Activated CD4-positive, alpha-beta T cell treated with anti-CD3 and anti-CD28 coated beads for 1 hour (primary cell): ENCODE measurements at places on chromosomes 3 and 15.
A peak's percentile ranks its signal among the peaks of the same experiment; 100 is the strongest.

GRCh38 chr15:49723981-49724380 is 103.1 kb downstream of the DTWD1 start:
- DNase-seq, result no peak

DNA sequence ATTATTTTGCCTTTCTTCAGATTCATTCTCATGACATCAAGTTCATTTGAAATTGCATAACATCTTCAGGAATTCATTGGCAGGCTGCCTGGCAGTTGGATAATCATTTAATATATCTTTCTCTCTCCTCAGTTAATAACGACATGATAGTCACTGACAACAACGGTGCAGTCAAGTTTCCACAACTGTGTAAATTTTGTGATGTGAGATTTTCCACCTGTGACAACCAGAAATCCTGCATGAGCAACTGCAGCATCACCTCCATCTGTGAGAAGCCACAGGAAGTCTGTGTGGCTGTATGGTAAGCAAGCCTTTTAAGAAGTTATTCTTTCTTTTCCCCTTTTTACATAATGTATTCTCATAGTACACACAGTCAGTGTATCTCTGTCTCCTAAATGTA is 38.2 kb downstream of the TGFBR2 start:
- peak; percentile 44 for DNase-seq

- no peak for DNase-seq
These were observed 52.3 kb upstream of the PIAS1 start for GRCh38 chr15:68001811-68002210.

- DNase-seq, result no peak
These were observed 22.3 kb upstream of the CFAP161 start for GRCh38 chr15:81111510-81112470.

DNA sequence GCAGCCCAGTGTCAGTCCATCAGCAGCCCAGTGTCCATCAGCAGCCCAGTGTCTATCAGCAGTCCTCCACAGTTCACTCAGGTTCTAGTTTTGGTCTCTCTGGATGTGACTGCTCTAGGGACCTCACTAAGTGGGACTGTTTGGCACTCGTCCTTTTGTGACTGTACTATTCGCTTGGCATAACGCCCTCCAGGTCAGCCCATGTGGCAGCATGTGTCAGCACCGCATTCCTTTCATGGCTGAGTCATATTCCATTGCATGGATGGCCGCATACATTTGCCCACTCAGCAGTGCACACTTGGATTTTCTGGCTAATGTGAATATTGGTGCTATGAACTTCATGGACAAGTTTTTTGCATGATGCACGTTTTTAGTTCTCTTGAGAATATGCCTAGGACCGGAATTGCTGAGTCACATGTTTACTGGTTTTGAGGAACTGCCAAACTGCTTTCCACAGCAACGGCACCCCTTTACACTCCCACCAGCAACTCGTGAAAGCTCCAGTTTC is 16.4 kb downstream of the CHST13 start:
- no peak for DNase-seq

GRCh38 chr3:111808439-111808838 is 50.6 kb upstream of the PHLDB2 start:
- DNase-seq, result no peak

GRCh38 chr3:123457841-123458240 is 9.0 kb upstream of the ADCY5 start:
- no peak for DNase-seq

GRCh38 chr3:122766430-122766829 is 27.2 kb downstream of the HSPBAP1 start:
- no peak for DNase-seq

DNA sequence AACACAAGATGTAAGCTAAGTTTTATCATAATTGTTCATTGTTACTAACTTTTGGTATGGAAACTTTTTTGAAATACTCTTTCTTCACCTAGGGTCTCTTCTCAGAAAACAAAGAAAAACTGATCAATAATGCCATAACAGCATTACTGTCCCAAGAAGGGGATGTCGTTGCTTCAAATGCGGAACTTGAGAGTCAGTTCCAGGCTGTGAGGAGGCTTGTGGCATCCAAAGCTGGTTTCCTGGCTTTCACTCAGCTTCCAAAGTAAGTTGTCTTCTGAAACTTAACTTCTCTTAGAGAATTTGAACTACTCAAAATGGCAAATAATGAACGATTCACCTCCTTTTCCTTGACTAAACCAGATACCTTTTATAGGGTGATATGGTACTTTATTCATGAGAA is 39.3 kb downstream of the DNAJC13 start:
- DNase-seq, result no peak

DNA sequence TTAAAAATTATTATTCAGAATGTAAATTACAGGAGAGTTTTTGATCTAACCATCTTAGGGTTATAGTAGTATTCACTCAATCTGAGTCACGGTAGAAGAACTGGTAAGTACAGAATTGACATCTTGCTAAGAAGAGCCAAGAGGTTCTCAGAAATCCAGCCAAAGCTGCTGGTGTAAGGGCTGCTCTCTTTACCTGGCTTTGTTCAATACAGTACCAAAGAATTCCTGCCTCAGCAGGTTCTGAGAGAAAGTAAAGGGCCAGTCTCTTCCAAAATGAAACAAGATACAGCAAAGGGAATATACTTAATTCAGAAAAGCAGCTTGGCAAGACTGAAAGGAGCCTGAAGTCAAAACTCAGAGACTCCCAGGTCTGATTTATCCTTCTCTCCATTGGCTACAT is 193.1 kb downstream of the TNIK start:
- no peak for DNase-seq

GRCh38 chr15:55255714-55256113 is 33.9 kb downstream of the RAB27A start:
- no peak for DNase-seq

DNA sequence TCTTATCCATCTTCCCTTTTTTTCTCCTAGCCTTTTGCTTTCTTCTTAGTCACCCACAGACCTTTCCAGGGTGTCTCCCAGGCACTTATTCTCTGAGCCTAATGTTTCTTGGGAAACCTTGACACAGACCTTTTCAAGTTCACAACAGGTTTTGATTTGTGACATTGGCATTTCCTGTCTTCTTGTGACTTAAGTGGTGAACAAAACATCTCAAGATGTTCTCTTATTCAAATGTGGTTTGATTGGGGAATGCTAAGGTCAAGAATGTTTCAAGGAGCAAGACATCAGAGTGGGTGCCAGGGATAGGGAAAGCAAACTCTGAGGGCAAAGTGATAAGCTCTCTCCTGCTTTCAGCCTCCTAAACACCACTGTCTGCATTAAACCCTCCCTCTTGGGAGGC is 68.2 kb upstream of the GSK3B start:
- no peak for DNase-seq

GRCh38 chr3:37086918-37087317 is 87.5 kb downstream of the LRRFIP2 start:
- no peak for DNase-seq

DNA sequence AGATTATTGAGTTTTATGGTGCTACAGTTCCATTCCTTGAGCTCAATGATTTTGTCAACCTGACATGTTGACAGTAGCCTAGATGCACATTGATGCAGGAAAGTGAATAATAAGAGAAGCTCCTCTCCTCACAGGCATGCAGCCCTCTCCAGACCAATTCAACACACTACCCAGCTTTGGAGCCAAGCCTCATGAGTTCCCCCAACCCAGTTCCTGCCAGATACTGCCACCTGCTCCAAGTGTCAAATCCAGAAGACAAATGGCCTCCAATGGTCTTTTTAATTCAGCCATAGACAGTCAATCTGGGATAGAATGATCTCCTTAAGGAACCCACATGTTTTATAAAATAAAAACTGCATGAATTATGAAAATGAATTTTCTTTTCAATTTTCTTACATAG is 83.7 kb upstream of the ARHGEF3 start:
- DNase-seq, result no peak

GRCh38 chr3:17634964-17635363 is 107.5 kb downstream of the TBC1D5 start:
- no peak for DNase-seq

- DNase-seq, result no peak
These were observed 147.3 kb downstream of the WNT5A start for GRCh38 chr3:55339819-55340218.

- DNase-seq, result no peak
These were observed 318.6 kb downstream of the SUCLG2 start for GRCh38 chr3:67335813-67336212.

DNA sequence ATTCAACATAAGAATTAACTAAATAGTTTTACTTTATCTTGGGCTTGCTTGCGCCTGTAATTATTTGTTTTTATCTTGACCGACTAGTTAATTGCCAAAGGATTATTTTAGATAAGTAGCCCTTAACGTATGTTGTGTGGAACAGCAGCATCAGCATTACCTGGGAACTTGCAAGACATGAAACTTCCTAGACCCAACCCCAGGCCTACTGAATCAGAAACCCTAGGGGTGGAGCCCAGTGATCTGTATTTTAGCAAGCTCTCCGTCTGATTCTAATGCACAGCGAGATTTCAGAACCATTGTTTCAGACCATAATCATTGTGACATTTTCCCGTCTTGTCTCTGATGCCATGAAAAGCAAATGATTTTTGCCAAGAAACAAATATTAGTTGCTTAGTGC is 31.1 kb downstream of the FILIP1L start:
- DNase-seq, result no peak

DNA sequence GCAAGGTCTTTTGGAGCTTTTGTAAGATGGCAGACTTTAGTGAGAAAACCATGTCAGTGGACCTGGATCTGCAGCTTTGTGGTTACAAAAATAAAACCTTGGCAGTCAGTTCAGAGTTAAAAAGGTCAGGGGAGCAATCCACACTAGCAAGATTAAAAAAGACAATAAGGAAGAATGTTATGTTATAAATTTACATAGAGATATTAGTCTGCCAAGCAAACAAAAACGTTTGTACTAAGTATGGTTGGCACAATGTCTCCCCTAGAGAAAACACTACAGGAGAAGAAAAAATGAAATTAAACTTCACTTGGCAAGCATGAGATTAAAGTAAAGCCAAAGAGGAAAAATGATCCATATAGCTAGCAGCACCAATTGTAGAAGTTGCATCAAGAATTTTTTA is 205.0 kb downstream of the LSAMP start:
- DNase-seq, result no peak

- DNase-seq, result no peak
These were observed 39.7 kb downstream of the DNAAF4 start for GRCh38 chr15:55468321-55468720.

DNA sequence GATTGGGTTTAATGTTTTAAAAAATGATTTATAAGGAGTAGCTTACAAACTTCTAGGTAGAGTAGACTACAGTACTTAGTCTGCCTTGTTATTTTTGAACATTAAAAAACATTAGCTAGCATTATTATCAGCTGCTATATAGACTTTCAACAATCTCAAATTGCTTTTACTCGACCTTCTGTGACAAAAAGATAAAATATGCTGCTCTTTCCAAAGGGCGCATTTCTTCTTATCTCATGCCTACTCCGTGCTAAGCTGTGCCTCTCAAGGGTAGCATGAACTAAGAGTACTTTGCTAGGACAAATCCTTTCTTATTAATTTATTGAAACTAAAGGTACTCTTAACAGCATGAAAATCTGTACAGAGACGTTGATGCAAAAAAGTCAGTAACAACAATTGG is 71.3 kb downstream of the SPRED1 start:
- no peak for DNase-seq

DNA sequence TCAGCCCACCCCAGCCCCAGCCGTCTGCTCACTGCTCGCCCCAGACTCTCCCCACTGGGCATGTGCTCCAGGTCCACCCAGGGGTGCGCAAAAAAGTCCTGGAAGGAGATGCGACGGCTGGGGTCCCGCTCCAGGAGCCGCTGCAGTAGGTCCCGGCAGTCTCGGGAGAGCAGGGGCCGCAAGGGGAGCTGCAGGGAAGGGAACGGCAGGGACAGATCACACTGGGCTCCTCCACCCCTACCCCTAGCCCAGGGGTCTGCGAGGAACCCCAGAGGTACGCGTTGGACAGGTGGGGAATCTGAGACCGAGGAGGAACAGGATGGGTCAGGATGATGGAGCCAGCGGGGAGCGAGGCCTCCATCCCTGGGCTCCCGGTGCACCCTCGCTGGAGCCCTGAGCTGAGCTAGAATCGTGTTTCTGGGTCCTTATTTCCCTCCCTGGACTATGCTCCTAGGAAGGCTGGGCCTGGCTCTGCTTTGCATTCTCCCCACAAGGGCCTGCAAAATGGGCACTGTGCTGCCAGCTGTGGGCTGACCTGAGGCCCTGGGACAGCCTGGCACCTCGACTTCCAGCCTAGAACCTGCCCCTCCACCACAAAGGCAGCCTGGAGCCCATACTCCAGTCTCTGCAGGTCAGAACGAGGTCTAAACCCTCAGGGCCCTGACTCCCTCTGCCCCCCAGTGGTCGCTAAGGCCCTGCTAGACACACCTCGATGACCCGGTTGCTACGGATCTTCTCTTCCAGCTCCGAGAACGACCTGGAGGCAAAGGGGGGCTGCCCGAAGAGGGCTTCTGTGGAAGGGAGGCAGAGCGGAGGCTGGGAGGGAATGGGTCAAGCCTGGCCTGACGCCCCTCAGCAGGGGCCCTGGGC is 3.2 kb downstream of the ULK3 start:
- no peak for DNase-seq

- DNase-seq, result no peak
These were observed 389.3 kb downstream of the IL20RB start for GRCh38 chr3:137347132-137347531.

DNA sequence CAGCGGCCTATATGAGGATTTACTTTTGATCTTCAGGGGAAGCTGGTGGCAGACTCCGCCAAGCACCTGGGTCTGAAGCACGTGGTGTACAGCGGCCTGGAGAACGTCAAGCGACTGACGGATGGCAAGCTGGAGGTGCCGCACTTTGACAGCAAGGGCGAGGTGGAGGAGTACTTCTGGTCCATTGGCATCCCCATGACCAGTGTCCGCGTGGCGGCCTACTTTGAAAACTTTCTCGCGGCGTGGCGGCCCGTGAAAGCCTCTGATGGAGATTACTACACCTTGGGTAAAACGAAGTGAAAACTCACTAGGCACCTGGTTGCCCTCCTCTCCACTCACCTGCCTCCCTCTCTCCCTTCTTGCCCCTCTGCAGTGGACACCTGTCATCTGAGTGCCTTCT is 33.8 kb upstream of the TRA2B start:
- no peak for DNase-seq

DNA sequence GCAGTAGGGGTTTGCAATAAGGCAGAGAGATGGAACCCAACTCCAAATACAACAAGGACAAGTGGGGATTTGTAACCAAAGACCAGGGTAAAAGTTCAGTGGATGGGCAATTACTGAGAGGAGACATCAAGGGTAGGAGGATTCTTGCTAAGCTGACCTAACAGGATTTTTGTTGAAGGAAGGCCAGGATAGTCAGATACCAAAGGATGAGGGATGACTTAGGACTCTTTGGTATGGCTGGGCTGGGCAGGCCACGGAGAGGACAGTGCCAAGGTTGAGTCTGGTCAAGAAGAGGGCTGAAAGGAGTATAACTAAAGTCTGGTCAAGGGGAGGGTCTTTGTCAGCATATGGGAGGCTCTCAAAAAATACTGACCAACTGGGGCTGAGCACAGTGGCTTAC is 85.3 kb upstream of the UBE2E2 start:
- DNase-seq, result no peak

- no peak for DNase-seq
These were observed 205.8 kb downstream of the SLCO3A1 start for GRCh38 chr15:92059036-92059970.

- no peak for DNase-seq
These were observed 414.6 kb downstream of the FOXP1 start for GRCh38 chr3:71168880-71169411.
